Stimulated activated CD8-positive, alpha-beta memory T cell treated with anti-CD3 and anti-CD28 coated beads, Interleukin-2, amount 100 ng/mL, for 1 hour (primary cell): ENCODE measurements at places on chromosomes 16 and 17.

GRCh38 chr17:6435968-6436367 is 1.0 kb upstream of the AIPL1 start:
- DNase-seq, result peak; percentile 39

- no peak for DNase-seq
Measured at GRCh38 chr16:81995651-81996050, 15.6 kb downstream of the SDR42E1 start.

DNA sequence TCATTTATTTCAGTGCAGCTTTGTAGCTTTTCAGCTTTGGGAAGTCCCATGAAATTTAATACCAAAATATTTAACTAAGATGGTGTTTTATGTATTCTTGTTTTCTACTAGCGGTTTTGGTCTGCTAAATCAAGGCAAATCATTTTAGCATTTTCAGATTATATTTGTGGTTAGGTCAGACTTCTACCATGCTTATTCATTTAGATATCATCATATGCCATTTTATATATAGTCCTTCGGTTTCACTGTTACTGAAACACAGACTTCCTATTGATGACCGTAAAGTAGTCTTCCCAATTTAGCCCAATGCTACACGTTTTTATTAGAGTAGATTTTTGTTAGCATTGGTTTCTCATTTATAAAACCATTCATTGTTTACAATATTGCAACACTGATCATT is 5.5 kb downstream of the DYNLRB2 start:
- no peak for DNase-seq

- no peak for DNase-seq
Measured at GRCh38 chr16:4795181-4795827, at the start of gene SMIM22. SMIM22 (plus strand) TSS chr16:4795369; CDS start chr16:4795735, 366 bp downstream.

- no peak for DNase-seq
Measured at GRCh38 chr17:60851181-60851580, 173.5 kb downstream of the BCAS3 start.

DNA sequence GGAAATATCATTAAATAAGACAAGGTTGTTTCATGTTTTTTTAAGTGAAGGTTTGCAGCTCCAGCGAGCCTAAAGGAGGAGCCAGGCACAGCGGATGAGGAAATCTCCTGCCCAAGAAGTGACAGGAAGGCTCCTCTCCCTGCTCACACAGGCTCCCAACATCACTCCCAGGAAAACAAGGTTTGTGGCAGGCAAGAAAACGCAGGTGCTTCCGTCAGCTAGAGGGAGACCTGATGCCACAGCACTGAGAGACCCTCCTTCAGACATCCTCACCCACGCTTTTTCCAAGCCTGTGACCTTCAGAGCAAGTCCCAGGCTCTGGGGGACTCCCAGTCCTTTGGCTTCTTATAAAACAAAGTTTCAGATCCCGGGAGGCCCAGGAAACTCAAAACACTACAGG is 89.7 kb downstream of the ZNF423 start:
- DNase-seq, result no peak

GRCh38 chr16:375212-375611 is 4.9 kb upstream of the MRPL28 start:
- no peak for DNase-seq

DNA sequence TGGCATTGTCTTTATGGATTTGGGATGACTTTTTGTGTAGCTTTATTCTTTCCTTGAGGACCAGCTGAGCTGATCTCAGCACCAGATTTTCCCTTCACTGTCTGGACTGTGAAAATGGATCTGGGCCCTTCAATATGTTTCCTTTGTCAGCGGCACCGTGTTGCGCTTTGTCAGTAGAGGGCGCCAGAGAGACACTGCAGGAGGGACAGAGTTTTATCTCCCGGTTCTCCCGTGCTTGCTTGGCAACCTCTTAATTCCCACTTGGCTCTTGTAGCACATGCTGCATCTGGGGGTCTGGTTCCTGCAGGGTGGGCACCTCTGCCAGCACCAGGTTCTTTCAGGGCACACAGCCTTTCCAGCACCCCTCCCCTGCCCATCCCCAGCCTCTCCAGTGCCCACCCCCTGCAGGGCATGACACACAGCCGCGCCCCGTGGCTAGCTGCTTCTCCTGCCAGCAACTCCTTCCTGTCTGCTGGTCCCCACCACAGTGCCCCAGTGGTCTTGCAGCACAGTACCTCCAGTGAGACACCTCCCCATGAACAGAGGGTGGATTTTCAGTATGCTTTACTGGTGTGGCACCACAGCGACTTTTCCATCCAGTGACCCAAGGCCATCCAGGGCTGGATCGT is 19.6 kb downstream of the OR1D5 start:
- DNase-seq, result no peak

GRCh38 chr16:62760398-62760797 is 724.2 kb upstream of the CDH8 start:
- no peak for DNase-seq

GRCh38 chr17:18141210-18141803 is 32.8 kb downstream of the MYO15A start:
- DNase-seq, result no peak

DNA sequence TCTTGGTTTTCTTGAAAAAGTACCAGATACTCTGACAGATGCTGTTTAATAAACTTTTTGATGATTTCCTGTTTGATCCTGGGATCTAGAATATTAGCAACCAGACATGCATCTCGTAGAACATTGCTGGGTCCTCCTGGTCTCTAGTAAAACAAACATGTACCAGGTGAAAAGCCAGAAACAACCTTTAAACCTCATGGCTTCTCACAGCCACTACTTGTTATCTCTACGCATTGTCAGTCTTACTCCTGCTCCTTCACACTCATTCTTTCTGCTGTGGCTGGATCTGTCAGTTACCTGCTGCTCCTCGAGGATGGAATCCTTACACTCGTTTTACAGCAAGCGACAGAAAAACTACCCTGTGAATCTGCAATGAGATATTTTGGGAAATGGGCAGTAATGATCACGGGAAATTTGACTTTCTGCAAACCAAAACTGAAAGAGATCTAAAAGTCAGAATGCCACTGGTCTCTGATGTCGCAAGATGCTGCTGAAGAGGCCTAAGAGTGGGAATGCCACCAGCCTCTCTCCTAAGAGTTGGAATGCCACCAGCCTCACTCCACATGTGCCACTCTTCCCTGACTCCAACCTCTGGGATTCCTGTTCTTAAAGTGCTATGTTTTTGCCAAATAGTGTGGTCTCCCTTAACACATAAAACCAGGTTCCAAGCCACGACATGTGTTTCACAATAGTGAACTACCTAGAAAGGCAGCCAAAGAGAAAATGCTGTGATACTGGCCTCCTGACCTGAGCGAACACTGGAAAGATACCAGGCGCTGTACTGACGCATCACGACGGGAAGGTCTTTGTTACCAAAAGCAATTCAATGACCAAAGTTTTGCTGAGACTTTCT is 86.3 kb downstream of the VPS53 start:
- no peak for DNase-seq

- DNase-seq, result peak; percentile 26
Measured at GRCh38 chr17:7435676-7436555, 681 bp downstream of the TMEM102 start.

GRCh38 chr17:15334266-15334665 is 7.1 kb downstream of the TEKT3 start:
- no peak for DNase-seq

- no peak for DNase-seq
Measured at GRCh38 chr16:975291-975690, 4.5 kb upstream of the LMF1 start.

DNA sequence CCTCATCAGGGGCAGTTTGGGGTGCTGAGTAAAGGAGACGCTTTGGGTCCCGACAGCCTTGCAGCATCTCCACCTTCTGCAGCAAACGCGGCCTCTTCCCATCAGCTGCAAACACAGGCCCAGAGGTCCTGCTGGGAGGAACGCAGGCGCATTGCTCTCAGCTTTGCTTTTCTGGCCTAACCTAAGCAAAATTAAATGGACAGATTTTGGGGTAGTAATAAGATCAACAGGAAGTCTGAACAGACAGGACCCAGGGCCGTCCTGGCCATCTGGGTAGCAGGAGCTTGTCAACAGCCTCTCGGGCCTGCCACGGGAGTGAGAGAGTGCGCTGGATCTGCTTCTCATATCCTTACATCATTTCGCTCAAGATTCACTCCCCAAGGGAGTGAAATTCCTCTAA is 7.2 kb downstream of the NUBP1 start:
- DNase-seq, result no peak

- DNase-seq, result no peak
Measured at GRCh38 chr16:85593494-85594221, 19.5 kb upstream of the GSE1 start.

DNA sequence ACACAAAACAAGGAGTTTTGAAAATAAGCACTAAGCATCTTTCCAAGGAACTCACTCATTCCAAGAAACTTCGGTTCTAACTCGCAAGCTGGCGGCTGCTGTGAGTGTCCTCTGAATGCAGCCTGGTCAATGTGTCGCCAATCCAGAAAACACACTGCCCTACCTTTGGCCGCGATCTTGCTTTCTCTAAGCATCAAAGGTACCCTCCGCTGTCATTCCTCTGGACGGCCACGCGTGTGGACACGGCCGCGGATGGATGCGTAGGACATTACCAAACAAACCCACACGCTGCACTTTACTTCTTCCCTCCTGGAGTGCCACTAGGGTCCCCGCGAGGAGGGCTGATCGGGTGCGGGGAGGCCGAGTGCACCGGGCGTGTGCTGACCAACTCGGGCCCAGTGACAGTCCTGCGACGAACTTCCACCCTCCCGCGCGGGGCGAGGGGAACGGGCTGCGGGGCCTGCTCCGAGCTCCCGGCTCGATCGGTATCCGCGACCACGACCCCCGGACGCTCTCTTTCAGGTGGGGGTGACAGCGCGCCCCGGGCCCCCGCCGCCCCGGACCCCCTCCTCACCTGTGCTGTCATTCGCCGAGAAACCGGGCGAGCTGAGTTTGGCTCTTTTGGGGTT is 1.1 kb downstream of the CREBBP start:
- DNase-seq, result no peak

DNA sequence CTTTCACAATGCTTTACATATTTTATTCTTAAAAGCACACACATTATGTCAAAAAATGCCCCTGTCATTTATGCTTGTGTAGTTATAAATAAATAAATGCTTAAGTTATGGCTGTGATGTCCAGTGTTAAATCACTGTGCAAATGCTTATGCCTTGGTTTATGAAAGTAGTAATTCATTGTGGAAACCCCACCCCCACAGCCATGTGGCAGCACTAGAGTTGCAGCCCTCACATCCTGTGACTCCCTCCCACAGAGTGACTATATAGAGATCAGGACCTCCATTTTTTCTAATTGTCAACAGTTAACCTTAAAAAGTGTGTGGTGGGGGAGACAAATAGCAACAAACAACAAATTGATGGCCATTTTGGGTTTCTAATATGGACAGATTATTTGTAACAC is 2.4 kb downstream of the SKAP1 start:
- DNase-seq, result peak; percentile 18

DNA sequence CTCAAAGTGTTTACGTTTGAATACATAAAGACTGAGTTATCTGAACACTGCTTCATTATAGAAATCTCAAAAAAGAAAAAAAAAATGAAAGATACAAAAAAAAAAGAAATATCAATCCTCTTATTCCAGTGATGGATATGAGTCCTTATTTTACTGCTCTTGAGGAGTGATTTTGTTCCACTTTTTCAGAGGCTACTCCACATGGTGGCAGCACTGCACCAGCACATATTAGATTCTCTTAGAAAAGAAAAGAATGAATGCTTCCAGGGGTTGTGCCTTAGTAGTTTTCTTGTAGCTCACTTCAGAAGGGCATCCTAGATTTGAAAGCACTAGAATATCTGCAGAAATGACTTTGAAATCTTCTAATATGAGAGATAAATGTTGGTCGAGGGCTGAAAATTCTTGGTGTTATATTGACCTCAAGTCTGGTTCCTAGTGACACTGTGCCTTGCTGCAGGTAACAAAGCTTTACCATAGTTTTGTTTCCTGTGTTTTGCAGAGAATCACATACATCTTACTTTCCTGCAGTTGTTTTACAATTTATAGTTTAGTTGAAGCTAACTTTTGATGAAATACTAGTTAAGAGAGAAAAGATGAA is 25.9 kb downstream of the AP2B1 start:
- no peak for DNase-seq

- DNase-seq, result no peak
Measured at GRCh38 chr17:37276475-37276874, 99.3 kb upstream of the C17orf78 start.
